ENCODE measurements at places on chromosomes 3 and 15.

GRCh38 chr15:88142121-88142520 is 114.4 kb downstream of the NTRK3 start:
- no peak for DNase-seq

GRCh38 chr3:145900056-145900829 is 260.7 kb downstream of the PLOD2 start:
- DNase-seq: no peak

DNA sequence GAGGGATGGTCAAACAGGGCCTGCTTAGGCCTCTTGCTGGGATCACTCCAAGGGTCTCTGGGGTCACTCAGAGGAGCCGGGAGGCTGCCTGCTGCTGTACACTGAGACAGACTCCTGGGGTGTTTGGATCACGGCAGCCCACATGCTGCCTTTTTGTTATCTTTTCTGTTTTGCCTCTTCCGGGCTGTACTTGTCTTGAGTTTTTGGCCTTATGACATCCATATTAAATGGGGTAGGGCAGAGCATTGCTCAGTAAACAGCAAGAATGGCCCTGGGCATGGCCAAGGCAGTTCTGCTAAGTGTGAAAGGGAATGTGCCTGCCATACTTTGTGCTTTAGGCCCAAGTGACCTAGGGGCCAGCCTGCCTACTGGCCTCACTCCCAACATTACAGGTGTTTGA is 771 bp upstream of the ENTPD3 start:
- no peak for DNase-seq

DNA sequence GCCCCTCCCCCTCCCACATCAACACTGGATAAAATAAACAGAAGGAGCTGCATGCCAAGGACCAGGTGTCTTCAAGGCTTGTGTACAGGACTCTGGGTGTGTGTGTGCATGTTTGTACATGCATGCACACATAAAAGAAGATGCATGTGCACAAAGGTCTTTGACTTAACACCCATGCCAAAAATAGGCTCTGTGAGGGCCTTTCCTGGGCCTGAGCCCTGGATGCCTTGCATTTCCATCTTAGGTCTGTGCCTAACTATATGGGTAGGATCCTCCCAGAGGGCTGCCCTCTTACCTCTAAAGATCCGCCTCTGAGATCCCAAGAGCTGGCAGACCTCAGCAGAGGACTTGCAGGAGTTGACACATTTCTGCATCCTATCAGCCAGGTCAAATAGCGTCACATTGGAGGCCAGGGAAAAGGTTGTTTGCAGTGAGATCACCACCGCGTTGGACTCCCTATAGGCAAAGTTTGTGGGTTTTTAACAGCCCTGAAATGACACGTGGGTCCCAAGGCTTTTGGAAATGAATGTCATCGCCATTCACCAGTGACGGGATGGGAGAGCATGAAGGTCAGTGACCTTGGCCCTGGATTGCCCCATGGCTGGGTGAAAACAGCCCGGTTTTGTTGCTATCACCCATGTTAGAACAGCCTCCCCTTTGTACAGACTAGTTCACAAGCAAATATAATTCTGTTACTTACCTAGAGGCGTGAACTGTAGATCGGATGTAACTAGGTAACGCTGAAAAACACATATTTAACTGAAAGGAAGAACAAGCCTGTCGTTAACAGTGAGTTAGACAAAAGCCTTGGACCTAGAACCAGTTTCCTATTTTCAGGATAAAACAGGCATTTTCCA is 54.0 kb downstream of the HEG1 start:
- no peak for DNase-seq

DNA sequence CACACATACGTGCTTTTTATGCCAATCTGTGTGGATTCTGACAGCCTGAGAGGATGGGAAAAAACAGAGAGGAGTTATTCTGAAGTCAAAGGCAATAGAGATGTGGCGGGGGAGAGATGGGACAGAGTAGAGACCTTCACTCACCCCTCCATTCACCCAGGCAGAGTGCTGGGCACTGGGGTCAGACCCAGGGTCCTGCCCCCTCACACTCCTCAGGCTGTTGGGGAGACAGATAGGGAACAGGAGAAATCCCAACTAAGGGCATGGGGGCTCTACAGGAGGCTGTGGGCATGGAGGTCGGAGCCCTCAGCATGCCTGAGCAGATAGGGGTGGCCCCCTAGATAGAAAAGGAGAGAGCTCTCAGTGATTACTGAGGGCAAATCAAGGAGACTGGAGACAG is 30.3 kb downstream of the SLC22A14 start:
- DNase-seq: no peak

DNA sequence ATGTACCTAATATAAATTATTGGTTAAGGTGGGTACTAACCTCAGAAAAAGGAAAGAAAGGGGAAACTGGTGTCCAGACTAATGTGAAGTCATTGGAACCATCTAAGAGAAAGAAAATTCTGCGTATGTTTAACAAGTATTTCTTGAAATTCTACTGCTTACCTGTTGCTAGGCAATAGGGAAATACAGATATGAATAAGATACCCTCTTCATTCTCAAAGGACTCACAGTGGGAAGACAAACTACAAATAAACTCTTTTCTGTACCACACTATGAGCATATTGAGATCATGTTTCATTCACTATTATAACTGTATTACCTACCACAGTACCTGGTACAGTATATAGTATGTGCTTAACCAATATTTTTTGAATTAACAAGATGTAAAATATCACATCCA is 140.5 kb upstream of the MLF1 start:
- DNase-seq: no peak

DNA sequence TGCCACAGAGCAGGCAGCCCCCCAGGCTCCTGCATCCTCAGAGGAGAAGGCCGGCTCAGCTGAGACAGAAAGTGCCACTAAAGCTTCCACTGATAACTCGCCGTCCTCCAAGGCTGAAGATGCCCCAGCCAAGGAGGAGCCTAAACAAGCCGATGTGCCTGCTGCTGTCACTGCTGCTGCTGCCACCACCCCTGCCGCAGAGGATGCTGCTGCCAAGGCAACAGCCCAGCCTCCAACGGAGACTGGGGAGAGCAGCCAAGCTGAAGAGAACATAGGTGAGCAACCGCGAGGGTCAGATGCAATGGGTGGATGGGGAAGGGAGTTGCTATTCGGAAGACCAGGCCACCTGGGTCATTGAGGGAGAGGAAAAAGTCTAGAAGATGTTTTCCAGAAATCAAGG is 53.0 kb downstream of the GAP43 start:
- DNase-seq: no peak

DNA sequence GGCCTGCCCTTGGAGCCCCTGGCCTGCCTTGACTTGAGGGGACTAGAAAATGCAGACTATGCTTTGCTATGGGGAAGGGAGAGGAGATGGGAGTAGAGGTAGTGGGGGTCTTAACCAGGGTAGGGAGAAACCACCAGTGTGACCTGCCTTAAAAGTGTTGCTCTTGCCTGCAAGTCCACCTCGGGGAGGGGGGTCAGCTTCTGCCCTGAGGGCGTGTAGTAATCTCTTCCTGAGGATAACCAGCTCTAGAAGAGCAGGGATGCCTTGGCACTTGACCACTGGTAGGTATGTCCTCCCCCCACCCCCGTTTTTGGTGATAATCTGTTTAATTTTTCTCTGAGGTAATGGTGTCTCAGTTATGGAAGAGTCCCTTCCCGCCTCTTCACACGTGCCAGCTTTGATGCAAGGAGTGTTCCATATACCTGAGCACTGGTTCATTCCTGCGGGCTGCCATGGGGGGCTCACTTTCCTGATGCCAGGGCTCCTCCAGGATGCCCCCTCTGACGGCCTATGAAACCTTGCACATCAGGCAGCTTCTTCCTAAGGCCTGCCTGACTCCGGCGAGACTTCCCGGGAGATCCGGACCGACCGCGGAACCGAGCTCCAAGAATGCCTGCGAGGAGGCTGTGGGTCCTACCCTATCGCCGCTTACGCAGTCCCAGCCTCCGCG is 780 bp upstream of the P4HTM start:
- no peak for DNase-seq

DNA sequence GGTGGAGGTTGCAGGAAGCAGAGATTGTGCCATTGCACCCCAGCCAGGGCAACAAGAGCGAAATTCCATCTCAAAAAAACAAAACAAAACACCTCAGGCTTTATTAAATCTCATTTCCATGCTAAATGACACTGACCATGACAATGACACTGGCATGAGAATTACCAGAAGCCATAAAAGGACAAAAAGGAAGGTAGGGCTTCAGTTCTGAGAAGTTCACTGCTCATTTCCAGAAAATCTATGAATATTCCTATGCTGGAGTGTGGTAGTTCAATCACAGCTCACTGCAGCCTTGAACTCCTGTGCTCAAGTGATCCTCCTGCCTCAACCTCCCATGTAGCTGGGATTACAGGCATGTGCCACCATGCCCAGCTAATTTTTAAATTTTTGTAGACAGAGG is 44.7 kb downstream of the PCNP start:
- DNase-seq: no peak

DNA sequence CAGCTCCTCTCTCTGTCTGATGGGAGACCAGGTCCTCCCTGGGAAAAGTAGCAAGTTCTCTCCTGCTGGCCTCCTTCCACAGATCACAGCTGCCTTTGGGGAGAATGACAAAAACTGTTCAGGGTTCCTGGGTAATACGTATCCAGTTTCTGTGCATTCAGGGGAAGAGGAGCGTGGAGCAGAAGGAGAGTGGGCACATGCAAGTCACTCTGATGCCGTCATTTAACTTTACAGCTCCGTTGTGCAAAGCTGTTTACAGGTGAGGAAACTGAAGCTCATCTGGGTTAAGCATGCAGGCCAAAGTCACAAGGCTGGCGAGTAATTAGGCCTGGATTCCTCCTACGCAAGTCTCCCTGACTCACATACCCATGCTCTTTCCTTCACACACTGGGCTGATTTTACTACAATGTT is 7.5 kb upstream of the TM4SF1 start:
- no peak for DNase-seq

DNA sequence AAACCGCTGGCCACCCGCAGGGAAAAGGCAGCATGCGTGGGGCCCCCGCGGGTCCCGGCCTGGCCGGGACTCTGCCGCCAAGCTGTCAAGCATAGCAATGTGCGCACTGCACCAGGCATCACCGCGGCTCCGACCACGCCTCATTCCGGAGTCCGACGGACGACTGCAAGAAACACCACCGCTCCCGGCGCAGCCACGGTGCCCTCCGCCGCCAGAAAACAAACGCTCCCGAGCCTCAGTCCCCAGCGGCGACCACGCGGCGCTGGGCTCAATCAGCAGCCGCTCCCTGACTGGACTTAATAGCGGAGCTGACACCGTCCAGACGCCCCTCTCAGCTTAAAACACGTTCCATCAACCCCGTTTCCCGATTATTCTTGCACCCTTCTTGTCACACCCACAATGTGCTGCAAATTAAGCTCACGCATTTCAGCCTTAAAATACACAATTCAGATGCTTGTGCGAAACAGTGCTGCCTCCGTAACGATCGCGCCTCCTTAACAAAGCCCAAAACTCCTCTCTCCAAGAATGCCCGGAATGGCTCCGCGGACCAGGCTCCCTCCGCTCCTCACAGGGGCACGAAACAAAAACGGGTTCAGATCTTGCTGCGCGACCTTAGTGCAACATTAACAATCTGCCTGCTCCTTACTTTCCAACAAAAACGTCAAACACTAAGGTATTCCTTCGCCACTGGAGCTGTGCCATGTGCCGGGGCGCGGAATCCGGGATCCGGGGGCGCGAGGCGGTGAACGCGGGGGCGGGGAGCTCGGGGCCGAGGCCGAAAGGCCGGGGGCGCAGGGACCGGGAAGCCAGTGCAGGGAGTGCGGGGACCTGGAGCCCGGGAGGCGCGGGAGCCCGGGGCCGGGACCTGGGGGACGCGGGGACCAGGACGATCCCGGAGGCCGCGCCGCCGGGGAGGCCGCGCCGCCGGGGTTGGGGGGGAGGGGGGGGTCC is 655 bp downstream of the CYFIP1 start:
- peak; percentile 76 for DNase-seq

DNA sequence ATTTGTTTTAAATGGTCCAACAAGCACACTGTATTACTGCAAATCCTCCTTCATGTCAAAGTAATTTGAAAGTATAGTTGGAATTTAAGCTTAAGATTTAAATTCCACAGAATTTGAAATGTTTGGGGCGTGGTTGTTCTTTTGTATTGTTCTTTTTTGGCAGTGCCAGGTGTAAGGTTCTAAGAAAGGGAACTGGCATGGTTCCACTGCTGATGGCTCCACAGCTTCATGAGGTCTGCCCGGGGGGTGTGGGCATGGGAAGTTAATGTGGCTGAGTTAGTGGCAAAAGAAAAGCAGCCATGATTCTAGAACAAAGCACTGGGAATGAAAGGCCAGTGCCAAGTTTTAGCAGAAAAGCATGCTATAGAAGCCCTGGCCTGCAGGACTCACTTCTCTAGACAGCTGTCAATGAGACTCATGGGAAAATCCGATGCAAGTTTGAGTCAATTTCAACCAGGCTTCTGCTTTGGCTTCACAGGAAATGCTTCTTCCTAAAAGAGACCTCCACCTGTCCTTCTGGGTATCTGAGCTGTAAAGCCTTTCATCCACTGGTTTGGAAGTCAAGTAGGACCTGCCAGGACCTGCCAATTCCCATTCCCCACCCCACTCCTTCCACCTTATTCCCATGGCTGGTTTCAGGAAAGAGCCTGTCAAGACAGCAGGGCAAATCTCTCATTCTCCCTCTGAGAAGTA is 18.9 kb downstream of the CDCP1 start:
- no peak for DNase-seq

DNA sequence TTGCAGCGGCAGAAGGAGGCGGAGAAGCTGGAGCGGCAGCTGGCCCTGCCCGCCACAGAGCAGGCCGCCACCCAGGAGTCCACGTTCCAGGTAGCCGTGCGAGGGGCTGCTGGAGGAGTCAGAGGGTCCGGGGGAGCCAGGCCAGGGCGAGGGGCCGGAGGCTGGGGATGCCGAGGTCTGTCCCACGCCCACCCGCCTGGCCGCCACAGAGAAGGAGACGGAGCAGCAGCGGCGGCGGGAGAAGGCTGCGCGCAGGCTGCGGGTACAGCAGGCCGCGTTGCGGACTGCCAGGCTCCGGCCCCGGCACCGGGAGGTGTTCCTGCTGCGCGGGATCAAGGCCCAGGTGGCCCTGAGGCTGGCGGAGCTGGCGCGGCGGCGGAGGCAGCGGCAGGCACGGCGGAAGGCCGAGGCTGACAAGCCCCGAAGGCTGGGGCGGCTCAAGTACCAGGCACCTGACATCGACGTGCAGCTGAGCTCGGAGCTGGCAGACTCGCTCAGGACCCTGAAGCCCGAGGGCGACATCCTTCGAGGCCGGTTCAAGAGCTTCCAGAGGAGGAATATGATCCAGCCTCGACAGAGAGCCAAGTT is 625.0 kb downstream of the MCTP2 start:
- DNase-seq: no peak

DNA sequence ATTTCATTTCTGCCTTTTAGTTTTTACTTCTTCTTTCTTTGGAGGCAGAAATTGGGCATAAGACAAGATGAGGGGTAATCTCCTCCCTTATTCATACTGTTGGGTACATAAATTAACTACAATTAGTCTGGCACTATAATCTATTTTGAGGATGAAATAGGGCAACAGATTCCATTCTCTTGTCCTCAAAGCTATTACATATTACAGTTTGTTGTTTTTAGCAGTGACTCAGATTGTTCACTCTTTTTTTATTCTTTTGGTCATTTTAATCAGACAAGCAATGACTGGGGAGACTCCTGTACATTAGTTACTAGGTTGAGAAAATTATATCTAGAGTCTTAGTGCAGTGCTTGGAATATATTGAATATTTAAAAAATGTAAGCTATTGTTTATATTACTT is 556.0 kb downstream of the OTOL1 start:
- no peak for DNase-seq

GRCh38 chr15:45670091-45670490 is 35.3 kb downstream of the SQOR start:
- DNase-seq: no peak

All from left cardiac atrium (tissue), 4 donors.